ENCODE measurements at places on chromosomes 7 and 10. TPM values are rescaled to one million over a fixed set of nuclear protein-coding genes. Genes with fewer than 3 reads are reported as not detected.

CCL26 gene
- total RNA-seq = not detected

TMEM130 gene
- total RNA-seq = not detected

SEC23IP gene
- 25.9 TPM for total RNA-seq

PRPS1L1 gene
- not detected for total RNA-seq

DKK1 gene
- 166 TPM for total RNA-seq

SAP25 gene
- not detected for total RNA-seq

NPSR1 gene
- total RNA-seq = not detected

BLNK gene
- total RNA-seq = not detected

SDK1 gene
- 0.20 TPM for total RNA-seq

ZPBP gene
- not detected for total RNA-seq

CYP26C1 gene
- 0.30 TPM for total RNA-seq

CCL24 gene
- total RNA-seq = not detected

WNT2 gene
- total RNA-seq = not detected

PLOD3 gene
- total RNA-seq = 119 TPM

SPOCK2 gene
- 1.2 TPM for total RNA-seq

CRYGN gene
- total RNA-seq = not detected

LSM5 gene
- 50.5 TPM for total RNA-seq

HTRA1 gene
- total RNA-seq = 50.4 TPM

PLA2G12B gene
- total RNA-seq = not detected

FBXO24 gene
- not detected for total RNA-seq

CTTNBP2 gene
- total RNA-seq = 0.27 TPM

OR2A5 gene
- not detected for total RNA-seq

ERVW-1 gene
- total RNA-seq = not detected

AOC1 gene
- not detected for total RNA-seq

BHLHA15 gene
- 0.27 TPM for total RNA-seq

AGAP5 gene
- total RNA-seq = 0.74 TPM

TMEM213 gene
- total RNA-seq = not detected

TIMM23B gene
- 10.5 TPM for total RNA-seq

AZGP1 gene
- total RNA-seq = not detected

SNX10 gene
- total RNA-seq = 2.8 TPM

COX19 gene
- 8.8 TPM for total RNA-seq

NME8 gene
- total RNA-seq = not detected

BZW2 gene
- total RNA-seq = 128 TPM

C10orf67 gene
- total RNA-seq = not detected

SKIDA1 gene
- 0.47 TPM for total RNA-seq

TCERG1L gene
- not detected for total RNA-seq

AKR1D1 gene
- total RNA-seq = not detected

TRIL gene
- total RNA-seq = 0.64 TPM

CTNNA3 gene
- total RNA-seq = not detected

NPTX2 gene
- 0.60 TPM for total RNA-seq

JAKMIP3 gene
- total RNA-seq = not detected

PILRA gene
- not detected for total RNA-seq

BAIAP2L1 gene
- 2.4 TPM for total RNA-seq

PAX4 gene
- not detected for total RNA-seq

UTF1 gene
- total RNA-seq = not detected

ZNF503 gene
- 2.1 TPM for total RNA-seq

MORN4 gene
- 6.1 TPM for total RNA-seq

KNDC1 gene
- total RNA-seq = 0.13 TPM

Data from mammary microvascular endothelial cell (primary cell).